ENCODE measurements at places on chromosomes 2 and 18.

DNA sequence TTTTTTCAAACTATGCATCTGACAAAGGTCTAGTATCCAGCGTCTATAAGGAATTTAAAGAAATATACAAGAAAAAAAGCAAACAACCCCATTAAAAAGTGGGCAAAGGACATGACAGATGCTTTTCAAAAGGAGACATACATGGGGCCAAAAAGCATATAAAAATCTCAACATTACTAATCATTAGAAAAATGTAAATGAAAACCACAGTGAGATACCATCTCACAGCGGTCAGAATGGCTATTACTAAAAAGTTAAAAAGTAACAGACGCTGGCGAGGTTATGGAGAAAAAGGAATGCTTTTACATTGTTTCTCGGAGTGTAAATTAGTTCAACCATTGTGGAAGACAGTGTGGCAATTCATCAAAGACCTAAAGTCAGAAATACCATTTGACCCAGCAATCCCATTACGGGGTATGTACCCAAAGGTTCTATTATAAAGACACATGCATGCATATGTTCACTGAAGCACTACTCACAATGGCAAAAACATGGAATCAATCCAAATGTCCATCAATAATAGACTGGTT lies 643.1 kb upstream of the LRRTM1 start:
- DNase-seq = no peak

- no peak for DNase-seq
Observed at GRCh38 chr2:181585732-181586131, 71.2 kb downstream of the CERKL start.

- peak; percentile 26 for DNase-seq
Observed at GRCh38 chr2:174597009-174597344, 627 bp downstream of the WIPF1 start.

DNA sequence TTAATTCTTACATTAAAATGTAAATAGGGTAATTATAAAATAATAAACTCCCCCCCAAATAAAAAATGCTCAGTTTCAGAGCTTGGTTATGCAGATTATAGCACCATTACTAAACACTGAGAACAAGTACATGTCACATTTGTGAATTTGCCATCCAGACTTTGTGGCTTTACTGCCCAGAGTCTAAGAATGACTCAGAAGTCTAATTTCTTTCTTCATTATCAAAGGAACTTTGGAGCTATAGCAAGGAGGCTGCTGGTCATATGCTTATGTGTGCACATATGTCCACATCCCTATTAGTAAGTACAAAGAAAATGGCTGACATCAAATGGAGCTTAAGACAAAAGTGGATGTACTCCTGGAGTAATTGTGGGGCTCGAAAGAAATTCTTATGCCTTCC lies 248.5 kb upstream of the SESTD1 start:
- no peak for DNase-seq

DNA sequence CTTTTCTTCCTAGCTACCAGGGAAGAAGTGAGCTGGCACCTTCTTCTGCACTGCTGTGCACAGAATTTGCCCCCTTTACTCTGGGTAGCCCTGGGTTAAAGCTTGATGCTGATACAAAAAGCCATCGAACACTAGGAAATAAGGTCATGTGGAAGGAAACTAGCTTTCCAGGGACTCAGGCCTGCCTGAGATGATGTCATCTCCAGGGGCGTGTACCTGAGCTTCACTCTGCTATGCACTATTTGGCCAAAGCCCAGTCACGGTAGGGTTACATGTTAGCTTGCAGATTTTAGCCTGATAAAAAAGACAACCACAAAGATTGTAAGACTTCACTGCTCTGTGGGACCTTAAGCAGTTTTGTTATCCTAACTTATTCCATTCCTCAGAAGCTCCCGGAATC lies 20.4 kb downstream of the EDAR start:
- no peak for DNase-seq

DNA sequence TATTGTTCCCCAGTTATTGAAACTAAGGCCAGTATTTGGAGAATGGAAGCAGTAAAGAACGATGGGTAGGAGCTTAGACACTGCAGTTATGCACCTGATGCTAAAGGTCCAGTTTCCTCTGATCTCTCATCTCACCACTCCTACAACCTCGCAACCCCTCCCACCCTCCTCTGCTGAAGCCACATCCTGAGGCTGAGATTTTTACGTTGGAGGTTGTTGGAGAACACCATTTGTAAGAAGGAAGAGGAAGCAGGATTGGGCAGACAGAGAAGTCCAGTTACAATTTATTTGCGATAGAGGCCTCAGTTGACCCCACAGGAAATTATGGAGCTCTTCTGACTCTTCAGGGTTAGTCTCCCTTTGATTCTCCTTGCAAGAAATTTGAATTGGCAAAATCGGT lies 54.3 kb upstream of the NDUFV2 start:
- DNase-seq = no peak

DNA sequence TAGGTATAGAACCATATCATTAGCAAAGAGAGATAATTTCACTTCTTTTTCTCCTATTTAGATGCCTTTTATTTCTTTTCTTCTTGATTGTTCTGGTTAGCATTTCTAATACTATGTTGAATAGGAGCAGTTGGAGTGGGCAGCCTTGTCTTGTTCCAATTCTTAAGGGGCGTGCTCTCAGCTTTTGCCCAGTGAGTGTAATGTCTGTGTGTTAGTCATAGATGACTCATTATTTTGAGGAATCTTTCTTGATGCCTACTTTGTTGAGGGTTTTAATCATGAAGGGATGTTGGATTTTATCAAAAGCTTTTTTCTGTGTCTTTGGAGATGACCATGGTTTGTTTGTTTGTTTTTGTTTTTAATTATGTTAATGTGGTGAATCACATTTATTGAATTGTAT lies 1453.1 kb upstream of the SLC39A10 start:
- no peak for DNase-seq

DNA sequence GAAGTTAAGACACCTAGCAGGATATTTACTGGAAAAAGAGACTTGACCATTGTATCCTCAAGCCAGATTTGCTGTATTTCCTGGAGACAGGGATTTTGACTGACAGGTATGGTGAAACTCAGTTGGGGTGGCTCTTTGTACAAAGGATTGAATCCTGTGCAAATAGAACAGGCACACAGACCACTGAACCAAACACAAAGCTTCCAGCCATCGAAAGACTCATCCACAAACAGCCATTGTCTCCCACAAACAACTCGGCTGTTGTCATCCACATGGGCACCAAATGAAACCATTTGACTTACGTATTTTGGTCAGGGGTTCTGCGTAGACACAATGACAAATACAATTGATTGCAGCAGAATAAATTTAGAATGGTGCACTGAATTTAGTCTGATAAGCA lies 15.9 kb downstream of the RNF152 start:
- no peak for DNase-seq

- no peak for DNase-seq
Observed at GRCh38 chr2:22998359-22998758, 386.6 kb upstream of the KLHL29 start.

DNA sequence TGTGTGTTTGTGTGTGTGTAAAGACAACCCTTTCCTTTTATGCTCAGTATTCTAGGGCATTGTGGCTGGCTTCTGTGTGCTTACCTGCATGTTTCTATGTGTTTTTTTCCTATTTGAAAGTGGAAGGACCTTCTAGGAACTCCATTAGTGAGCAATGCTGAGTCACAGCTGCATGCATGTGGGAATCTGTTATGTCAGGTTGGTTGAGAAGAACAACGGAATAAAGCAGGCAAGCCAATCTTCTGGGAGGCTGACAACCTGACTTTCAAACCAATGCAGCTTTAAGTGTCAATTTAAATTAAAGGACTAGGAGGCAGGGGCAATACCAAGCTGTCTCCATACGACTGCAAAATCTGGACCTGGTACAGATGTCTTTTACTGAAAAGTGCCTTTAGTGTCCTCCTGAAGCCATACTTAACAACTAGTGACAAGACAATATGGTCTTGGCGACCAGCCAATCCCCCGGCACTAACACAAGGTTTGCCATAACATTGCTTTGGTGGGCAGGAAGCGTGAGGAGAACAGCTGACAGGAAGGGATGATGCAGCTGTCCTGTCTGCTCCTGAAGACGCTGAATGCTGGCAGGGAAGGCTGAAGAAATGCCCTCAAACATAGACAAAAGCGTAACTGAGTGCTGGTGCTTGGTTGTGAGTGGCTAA lies 514.7 kb upstream of the CDH7 start:
- peak; percentile 71 for DNase-seq

GRCh38 chr2:34912084-34912483 lies 1313.0 kb upstream of the FAM98A start:
- no peak for DNase-seq

- DNase-seq = no peak
Observed at GRCh38 chr2:96301865-96302264, 3.5 kb downstream of the SNRNP200 start.

DNA sequence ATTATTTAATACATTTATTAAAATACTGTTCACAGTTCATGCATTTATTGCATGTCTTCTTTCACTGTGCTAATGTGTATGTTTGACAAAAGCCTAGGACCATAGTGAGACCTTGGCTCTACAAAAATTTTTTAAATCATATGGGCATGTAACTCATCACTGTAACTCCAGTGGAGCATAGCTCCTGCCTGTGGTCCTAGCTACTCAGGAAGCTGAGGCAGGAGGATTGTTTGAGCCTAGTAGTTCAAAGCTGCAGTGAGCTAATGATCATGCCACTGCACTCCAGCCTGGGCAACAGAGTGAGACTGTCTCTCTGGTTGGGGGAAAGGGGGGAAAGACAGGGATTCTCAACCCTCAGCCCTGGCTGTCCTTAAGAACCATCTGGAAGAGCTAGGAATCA lies 137.8 kb downstream of the PRKCE start:
- DNase-seq = no peak

GRCh38 chr2:41540272-41540998 lies 507.4 kb upstream of the PKDCC start:
- no peak for DNase-seq

DNA sequence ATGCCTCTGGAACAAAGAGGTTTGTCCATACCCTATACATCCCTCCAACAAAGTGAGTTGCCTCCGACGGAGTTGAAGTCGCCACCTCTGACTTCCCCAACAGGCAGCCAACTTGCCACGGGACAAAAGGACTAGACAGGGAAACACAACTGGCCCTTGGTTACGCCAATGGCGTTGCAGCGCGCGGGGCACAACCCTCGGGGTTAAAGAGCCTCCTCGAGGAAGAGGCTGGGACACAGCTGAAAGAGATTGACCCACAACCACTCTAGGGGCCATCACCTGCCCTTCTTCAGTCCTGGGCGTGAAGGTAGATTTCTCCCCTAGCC lies 545 bp downstream of the GTF3C2 start:
- peak; percentile 68 for DNase-seq

DNA sequence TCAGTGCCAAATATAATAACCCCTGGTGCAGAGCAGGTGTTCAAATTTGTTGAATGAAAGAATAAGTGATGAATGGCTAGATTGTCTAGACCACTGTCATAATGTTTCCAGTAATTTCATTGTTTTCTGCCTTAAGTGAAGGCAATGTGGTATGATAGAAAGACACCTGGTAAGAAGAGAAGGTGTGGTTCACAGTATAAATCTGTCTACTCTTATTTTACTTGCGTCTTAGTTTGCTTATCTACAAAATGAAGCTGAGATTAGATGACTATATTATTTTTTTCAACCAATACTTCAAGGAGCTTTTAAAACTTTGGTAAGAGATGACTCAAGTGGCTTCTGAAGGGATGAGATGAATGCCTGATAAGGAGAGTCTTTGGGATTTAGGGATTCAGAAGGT lies 788.4 kb downstream of the EPHA4 start:
- DNase-seq = no peak

- DNase-seq = no peak
Observed at GRCh38 chr2:39919511-39920306, 140.7 kb upstream of the THUMPD2 start.

DNA sequence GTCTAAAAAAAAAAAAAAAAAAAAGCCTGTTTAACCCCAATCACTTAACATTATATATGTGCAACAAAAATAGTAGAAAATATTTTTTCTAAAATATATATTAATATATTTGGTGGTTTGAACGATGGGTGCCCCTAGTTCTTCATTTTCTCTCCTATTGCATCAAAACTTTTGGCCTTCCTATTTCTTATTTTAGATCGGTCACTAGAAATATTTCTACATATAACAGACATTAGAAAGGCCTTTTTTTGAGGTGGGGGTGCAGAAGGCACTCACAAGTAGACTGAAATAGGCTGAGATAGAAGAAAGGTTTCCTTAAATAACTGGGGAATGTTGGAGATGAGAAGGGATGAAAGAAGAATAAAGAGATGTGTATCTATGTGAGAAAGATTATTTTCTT lies 49.3 kb upstream of the AP1S3 start:
- no peak for DNase-seq

DNA sequence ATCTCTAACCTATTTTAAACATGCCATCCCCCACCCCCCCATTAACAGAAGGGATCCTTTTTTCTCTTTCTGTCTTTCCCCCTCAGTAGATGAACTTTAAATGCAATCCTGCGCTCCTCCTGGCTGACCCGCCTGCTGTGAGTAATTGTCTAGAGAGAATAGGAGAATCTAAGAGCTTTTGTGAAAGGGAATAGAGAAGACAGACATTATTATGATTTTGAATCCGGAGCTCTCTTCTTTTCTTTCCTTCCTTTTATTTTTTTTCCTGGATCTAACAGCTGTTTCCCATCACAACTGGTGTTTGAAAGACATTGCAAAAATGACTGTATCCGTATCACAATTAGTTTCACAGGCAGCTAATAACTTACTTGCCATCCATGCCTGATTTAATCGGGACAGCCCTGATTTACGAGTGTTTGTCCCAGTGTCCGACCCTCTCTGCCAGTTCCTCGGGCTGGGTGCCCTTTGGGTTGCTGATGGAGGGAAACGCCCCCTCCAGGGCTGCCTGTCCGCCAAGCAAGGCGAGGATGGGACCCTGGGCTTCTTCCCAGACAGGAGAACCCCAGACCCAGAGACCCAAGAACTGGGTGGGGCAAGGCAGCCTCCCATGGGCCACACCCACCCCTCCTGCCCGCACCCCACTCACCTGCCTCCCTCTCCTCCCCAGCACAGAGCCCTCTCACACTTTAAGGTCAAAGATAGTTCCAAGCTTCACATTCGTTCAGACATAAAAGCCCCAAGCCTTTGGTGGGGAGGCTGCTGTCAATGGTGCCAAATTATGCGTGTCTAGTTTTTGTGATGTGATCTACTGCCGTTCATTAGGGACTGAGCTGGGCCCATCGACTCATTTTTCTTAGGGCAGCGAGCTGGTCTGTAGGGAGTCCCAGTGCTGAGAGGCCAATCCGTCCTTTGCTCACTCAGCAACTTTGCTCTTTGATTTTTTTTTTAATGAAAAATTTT lies 231.7 kb downstream of the ZNF516 start:
- no peak for DNase-seq

GRCh38 chr2:44843641-44844310 lies 97.7 kb upstream of the SIX3 start:
- no peak for DNase-seq

GRCh38 chr2:145760781-145761649 lies 1241.1 kb upstream of the ZEB2 start:
- no peak for DNase-seq

GRCh38 chr2:8682719-8683667 lies 1.1 kb downstream of the ID2 start:
- peak; percentile 59 for DNase-seq

GRCh38 chr2:187124529-187124928 lies 275.6 kb upstream of the ZSWIM2 start:
- DNase-seq = no peak

- no peak for DNase-seq
Observed at GRCh38 chr2:189116087-189116486, 63.5 kb downstream of the COL5A2 start.

GRCh38 chr2:20148923-20149702 lies 75.8 kb downstream of the SDC1 start:
- peak; percentile 69 for DNase-seq

GRCh38 chr2:181305301-181306123 lies 151.7 kb upstream of the ITGA4 start:
- DNase-seq = peak; percentile 99

Data from Kasumi-1 (cell line).